ENCODE measurements at places on chromosomes 6 and 20.

- DNase-seq: no peak
Observed at GRCh38 chr20:31580706-31581105, 24.4 kb upstream of the ID1 start.

GRCh38 chr6:160766989-160767646 is 65.1 kb downstream of the PLG start:
- peak; percentile 4 for DNase-seq

DNA sequence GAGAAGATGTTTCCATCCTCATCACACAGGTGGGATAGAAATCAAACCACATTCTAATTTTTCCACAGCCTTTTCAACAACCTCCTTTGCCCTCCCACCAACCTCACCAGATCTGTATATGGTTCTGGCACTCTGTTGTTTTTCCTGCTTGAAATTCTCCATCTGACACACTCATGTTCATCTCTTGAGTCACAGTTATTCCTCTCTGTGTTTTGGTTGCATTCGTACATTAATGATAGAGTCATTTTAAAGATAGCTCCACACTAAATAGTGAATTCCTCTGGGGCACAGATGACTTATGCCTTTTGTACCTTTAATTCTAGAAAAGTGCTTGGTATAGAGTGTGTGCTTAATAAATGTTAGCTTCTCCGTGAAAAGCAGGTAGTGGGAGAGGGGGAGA is 1.4 kb upstream of the GCLC start:
- DNase-seq: peak; percentile 35

- DNase-seq: no peak
Observed at GRCh38 chr6:30319146-30319835, 7.4 kb upstream of the TRIM39 start.

DNA sequence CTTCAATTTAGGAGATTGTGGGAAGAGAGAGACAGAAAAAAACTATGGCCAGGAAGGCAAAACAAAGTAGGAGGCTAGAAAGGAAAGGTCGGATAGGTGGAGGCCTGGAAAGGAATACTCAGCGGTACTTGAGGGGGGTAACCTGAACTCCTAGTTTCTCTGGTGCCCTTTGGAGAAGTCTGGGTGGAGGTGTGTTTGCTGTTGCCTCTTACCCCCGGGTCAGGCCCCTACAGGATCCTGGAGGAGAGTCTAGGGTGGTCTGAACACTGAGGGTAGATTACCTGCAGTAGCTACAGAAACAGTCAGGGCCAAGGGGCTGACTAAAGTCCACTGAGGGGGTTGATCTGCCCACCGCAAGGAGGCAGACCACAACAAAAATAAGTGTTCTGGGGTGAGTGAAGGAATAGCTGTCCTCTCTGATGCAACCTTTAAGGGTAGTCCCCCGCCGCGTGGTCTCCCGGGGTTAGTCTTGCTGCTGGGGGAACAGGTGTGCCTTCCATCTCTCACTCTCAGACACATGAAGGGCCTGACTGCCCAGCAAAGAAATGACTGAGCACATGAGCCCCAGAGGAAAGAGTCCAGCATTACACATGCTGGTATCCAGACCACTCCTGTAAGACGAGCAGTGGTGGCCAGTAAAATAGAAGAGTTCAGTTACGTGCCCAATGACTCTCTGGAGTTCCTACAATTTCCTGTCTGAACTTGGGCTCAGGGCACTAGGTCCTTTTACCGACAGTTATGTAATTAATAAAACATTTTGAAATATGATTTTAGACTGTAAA is 59.5 kb downstream of the MTHFD1L start:
- DNase-seq: peak; percentile 90

- no peak for DNase-seq
Observed at GRCh38 chr6:38604700-38605099, 35.0 kb downstream of the BTBD9 start.
